Hair follicular keratinocyte (primary cell): ENCODE measurements at places on chromosomes 12 and 14. TPM values are rescaled to one million over a fixed set of nuclear protein-coding genes. Genes with fewer than 3 reads are reported as not detected.

The NRIP2 gene
- not detected in 2 replicates for total RNA-seq

The LHX5 gene
- 0.15 and 1.2 TPM in 2 replicates for total RNA-seq

The KCNH3 gene
- 0.39 TPM in 1 of 2 replicates, not detected in the other for total RNA-seq

The P2RX4 gene
- total RNA-seq = 13.7 and 16.5 TPM in 2 replicates

The TSPAN11 gene
- 0.08 TPM in 1 of 2 replicates, not detected in the other for total RNA-seq

The TMEM119 gene
- total RNA-seq = 0.08 and 0.49 TPM in 2 replicates

The KRT74 gene
- total RNA-seq = not detected in 2 replicates

The ZBTB25 gene
- total RNA-seq = 3.4 and 3.8 TPM in 2 replicates

The GPR68 gene
- 5.0 and 5.4 TPM in 2 replicates for total RNA-seq

The HCAR3 gene
- 1.4 and 4.3 TPM in 2 replicates for total RNA-seq

The MAGOHB gene
- 14.4 and 15.3 TPM in 2 replicates for total RNA-seq

The LDHB gene
- total RNA-seq = 531 and 987 TPM in 2 replicates

The METTL25 gene
- 2.3 and 5.3 TPM in 2 replicates for total RNA-seq

The ARMH4 gene
- 0.04 and 0.47 TPM in 2 replicates for total RNA-seq

The TCHP gene
- 11.2 and 11.8 TPM in 2 replicates for total RNA-seq

The LRP1-AS gene
- not detected in 2 replicates for total RNA-seq

The PCED1B gene
- 10.9 and 11.0 TPM in 2 replicates for total RNA-seq

The TAS2R50 gene
- not detected in 2 replicates for total RNA-seq

The CLEC2A gene
- not detected in 2 replicates for total RNA-seq

The OR4K2 gene
- total RNA-seq = not detected in 2 replicates

The STAC3 gene
- 0.11 TPM in 1 of 2 replicates, not detected in the other for total RNA-seq

The RNASE12 gene
- not detected in 2 replicates for total RNA-seq

The SLC38A4 gene
- total RNA-seq = 0.27 and 0.31 TPM in 2 replicates

The SLC5A8 gene
- 0.08 TPM in 1 of 2 replicates, not detected in the other for total RNA-seq

The MAPKAPK5 gene
- total RNA-seq = 52.4 and 56.6 TPM in 2 replicates

The ERC1 gene
- total RNA-seq = 12.6 and 15.4 TPM in 2 replicates

The AICDA gene
- total RNA-seq = not detected in 2 replicates

The SMAGP gene
- total RNA-seq = 21.9 and 23.0 TPM in 2 replicates

The KLRD1 gene
- not detected in 2 replicates for total RNA-seq

The IKBIP gene
- 51.9 and 59.0 TPM in 2 replicates for total RNA-seq

The PPP2R5C gene
- total RNA-seq = 66.2 and 69.6 TPM in 2 replicates

The CCDC175 gene
- total RNA-seq = not detected in 2 replicates

The OR4K17 gene
- total RNA-seq = not detected in 2 replicates

The DIO3 gene
- not detected in 2 replicates for total RNA-seq

The SLCO1B1 gene
- total RNA-seq = not detected in 2 replicates

The SPATA7 gene
- total RNA-seq = 9.7 and 9.9 TPM in 2 replicates

The RFX4 gene
- total RNA-seq = not detected in 2 replicates

The GALNT16 gene
- not detected in 2 replicates for total RNA-seq

The OR8S1 gene
- not detected in 2 replicates for total RNA-seq

The LIN7A gene
- 0.08 TPM in 1 of 2 replicates, not detected in the other for total RNA-seq

The CLEC12A gene
- total RNA-seq = not detected in 2 replicates

The FAM181A gene
- 0.80 TPM in 1 of 2 replicates, not detected in the other for total RNA-seq

The GLT1D1 gene
- not detected in 2 replicates for total RNA-seq
